NCI-H1092 treated with DMSO at 0.1 percent for 48 hours (cell line): ENCODE measurements at places on chromosomes 1 and 21.

GRCh38 chr1:54461731-54462596 lies 55.8 kb upstream of the SSBP3 start:
- DNase-seq: no peak

- DNase-seq: no peak
Observed at GRCh38 chr1:244160455-244161235, 109.6 kb downstream of the ZBTB18 start.

DNA sequence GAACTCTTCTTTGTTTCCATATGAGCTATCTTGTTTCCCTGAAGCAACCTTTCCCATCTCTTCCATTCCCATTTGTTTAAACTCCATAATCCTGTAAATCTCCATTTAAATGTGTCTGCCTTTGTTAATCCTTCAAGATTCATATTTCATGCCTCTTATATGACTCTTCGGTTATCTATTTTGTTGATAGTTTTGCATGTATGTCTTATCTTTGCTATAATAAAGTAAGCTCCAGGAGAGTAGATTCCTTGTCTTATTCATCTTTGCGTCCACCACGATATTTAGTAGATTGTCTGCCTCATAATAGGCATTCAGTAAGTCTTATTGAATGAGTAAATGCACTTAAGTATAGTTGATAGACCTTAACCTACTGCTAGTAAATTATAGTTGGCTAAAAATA lies 18.4 kb downstream of the CLIC4 start:
- DNase-seq: no peak

- DNase-seq: peak; percentile 79
Observed at GRCh38 chr1:202184750-202185460, 8.7 kb upstream of the LGR6 start.

- peak; percentile 80 for DNase-seq
Observed at GRCh38 chr21:36454093-36454531, 25.8 kb downstream of the CLDN14 start.

DNA sequence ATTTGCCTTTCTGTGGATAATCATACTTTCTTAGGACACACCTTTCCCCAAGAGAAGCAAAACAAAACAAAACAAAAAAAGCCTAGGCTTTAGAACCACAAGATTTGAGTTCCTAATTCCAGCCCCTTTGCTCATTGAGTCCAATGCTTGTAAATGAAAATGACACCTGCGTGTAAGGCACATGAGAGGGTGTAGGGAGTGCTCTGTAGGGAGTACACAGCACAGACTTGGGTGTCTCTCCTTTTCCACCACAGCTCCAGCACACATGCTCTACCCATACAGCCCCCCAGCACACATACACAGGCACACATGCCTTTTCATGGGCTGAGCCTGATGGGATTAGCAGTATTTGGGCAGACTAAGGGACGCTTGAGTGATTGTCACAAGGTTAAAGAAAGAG lies 9.2 kb upstream of the NGF start:
- DNase-seq: no peak

GRCh38 chr1:32898056-32898455 lies 3.1 kb downstream of the TMEM54 start:
- DNase-seq: no peak
